Stimulated activated effector memory CD8-positive, alpha-beta T cell treated with anti-CD3 and anti-CD28 coated beads, Interleukin-12 subunit alpha, Interleukin-12 subunit beta, amount 100 ng/mL, for 72 hours (primary cell): ENCODE measurements at places on chromosomes 13 and 19.

- DNase-seq, result no peak
These were observed 273.7 kb downstream of the UQCRFS1 start for GRCh38 chr19:28939236-28939635.

DNA sequence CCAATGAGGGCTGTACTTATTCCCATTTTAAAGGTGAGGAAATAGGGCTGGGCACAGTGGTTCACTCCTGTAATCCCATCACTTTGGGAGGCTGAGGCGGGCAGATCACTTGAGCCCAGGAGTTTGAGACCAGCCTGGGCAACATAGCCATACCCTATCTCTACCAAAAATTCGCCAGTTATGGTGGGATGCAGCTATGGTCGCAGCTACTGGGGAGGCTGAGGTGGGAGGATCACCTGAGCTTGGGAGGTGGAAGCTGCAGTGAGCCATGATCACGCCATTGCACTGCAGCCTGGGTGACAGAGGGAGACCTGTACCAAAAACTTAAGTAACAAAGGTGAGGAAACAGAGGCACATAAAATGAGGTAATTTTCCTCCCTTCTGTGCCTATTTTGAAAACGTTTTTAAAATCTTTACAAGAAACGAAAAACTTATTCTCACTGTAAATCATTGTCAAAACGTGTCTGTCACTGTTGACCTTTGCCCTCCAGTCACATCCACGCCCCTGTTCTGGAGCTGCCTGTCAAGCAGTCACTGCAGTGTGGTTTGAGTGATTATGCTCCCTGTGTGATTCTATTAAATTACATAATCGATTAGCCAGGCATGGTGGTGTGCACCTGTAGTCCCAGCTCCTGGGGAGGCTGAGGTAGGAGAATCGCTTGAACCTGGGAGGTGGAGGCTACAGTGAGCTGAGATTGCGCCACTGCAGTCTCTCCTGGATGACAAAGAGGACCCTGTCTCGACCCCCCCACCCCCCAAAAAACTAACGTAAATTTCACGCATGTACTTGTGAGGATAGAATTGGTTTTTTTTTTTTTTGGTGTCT is 12.5 kb downstream of the NOP53 start:
- DNase-seq, result no peak

DNA sequence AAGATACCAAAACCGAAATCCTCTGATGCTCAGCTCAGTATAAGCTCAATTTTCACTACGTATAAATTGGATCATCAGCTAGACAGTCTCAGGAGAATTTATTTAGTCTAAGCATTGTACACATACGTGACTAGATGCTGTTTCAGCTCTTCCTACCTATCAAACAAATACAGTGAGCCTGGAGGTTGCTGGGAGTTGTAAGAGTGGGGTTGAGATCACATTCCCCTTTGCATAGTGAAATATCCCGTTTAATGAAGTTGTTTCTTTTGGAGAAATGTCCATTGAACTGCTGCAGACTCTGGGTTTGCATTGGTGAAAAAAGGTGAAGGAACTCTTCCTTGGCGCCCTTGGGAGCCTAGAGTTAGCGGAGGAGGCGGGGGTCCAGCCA is 68.9 kb upstream of the GJB6 start:
- DNase-seq, result no peak

DNA sequence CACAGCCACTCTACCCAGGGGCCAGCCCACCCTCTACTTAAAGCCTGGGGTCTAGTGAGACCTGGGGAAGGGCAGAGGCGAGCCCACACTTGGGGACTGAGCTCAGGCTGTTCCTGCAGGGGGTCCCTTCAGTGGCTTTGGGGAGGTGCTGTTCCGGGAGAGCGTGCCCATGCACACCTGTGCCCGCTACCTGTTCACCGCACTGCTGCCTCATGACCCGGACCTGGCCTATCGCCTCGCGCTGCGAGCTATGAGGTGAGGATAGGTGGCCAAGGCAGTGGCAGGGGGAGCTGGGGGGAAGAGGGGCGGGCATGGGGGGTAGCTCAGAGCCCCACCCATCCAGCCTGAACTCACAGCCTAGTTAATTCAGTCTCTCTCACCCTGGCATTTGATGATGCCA is 24.0 kb downstream of the ZSWIM4 start:
- DNase-seq, result no peak

DNA sequence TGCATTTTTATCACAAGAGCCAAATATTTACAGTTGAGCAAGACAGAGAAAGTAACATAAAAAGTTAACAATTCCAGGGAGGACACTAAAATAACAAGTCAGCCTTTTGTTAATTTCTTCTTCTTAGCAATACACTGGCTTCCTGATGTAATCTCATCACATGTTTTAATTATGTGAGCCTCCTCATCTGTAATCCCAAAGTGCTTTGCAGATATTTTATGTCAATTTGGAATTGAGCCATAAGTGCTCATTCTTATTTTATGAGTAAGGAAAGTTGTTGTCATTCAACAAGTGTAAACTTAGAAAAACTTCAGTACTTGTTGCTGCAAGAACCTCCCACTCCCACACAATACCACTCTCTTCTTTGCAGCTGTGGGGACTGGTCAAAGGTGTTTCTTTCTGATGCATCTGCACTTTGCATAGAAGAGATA is 223.6 kb downstream of the GPC6 start:
- DNase-seq, result no peak

DNA sequence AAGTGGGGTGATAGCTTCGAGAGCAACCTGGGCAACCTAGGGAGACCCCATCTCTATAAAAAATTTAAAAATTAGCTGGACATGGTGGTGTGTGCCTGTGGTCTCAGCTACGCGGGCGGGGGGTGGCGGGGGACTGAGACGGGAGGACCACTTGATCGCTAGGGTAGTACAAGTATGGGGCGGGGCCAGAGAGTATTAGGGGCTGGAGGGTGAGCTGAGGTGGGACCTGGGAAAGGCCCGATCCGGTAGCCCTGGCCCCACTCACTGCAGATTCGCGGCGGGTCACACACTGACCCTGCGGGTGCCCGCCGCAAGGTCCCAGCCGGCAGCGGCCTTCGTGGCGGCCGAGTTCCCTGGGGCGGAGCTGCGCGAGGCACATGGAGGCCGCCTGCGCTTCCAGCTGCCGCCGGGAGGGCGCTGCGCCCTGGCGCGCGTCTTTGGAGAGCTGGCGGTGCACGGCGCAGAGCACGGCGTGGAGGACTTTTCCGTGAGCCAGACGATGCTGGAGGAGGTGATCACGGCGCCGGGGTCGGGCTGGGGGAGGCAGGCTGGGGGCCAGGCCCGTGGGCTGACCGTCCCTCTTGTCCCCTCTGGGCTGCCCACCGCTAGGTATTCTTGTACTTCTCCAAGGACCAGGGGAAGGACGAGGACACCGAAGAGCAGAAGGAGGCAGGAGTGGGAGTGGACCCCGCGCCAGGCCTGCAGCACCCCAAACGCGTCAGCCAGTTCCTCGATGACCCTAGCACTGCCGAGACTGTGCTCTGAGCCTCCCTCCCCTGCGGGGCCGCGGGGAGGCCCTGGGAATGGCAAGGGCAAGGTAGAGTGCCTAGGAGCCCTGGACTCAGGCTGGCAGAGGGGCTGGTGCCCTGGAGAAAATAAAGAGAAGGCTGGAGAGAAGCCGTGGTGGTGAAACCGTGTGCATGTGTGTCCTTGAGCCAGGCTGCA is 2.0 kb upstream of the ARHGAP45 start:
- no peak for DNase-seq

DNA sequence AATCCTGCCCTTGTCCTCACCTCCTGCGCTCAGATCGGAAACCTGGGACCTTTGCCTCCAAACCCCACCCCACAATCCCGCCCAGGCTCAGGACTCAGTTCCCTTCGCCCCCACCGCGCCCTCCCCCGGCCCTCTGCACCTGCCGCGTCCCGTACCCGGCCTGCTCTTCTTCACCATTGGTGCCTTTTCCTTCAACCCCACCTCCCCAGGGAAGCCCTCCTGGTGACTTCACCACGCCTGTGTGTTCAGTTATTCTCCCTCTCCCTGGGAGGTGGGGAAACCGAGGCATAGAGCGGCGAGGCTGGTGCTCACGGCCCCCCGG is 19.3 kb upstream of the TCF3 start:
- DNase-seq, result no peak

GRCh38 chr19:17499648-17500446 is 11.6 kb upstream of the PGLS start:
- DNase-seq, result no peak

DNA sequence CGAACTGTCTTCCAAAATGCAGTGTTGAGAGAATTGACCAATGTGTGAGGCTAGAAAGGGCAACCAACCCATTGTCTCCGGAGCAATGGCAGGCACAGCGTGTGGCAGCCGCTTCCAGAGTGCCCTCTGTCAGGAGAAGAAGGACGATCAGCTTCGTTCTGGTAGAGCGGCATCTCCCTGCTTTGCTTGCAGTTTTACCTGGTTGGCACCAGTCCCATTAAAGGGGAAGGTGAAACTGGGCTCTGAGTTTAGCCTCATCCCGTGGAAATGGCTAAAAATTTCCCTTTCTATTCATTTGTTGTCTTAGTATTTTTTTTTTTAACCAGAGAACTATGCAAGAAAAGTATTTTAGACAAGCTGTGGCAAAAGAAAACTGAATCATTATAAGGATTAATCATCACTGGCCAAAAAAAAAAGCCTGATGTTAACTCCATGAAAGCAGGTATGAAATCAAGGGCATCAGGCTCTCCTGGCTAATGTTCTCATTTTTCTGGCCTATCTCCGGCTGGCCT is 81.5 kb upstream of the SLC7A1 start:
- DNase-seq, result no peak

GRCh38 chr19:14152713-14153112 is 16.3 kb upstream of the ASF1B start:
- no peak for DNase-seq

DNA sequence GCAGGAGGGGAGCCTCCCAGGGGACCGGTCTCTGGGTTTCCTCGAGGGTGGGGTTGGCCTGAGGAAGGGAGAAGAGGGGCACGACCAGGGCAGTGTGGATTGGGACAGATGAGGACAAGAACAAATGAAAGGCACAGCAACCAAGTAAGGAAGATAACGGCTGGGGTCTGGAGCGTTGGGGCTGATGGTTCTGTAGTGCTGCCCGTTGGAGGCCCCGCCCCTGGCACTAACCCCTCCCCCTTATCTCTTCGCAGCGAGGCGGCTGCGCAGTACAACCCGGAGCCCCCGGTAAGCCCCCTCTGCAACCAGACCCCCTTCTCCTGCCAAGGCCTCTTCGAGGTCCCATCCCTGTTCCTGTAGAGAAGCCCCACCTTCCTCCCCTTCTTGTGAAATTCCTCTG is 2.2 kb downstream of the CAPNS1 start:
- no peak for DNase-seq

DNA sequence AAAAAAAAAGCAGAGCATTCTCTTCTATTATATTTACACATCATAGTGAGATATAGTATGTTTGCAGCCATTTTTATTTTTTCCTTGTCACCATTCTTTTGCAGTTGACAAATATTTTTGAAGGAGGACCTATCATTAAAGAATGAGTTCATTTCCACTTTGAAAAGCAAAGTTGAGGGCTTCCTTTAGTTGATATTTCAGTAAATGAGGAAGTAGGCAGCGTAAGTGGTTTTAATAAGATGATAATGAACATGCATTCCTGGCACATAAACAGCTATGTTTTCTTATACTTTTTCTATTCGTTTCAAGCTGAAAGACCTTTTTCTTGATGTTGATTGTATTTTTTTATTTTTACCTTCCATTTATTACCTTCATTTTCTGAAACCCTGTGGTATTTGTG is 66.2 kb downstream of the ZMYM2 start:
- no peak for DNase-seq
